Hematopoietic multipotent progenitor cell treated with erythropoietin and hydrocortisone succinate and interleukin-3 and kit ligand, for 17 days (in vitro differentiated cells): ENCODE measurements at places on chromosomes 7 and 10.

DNA sequence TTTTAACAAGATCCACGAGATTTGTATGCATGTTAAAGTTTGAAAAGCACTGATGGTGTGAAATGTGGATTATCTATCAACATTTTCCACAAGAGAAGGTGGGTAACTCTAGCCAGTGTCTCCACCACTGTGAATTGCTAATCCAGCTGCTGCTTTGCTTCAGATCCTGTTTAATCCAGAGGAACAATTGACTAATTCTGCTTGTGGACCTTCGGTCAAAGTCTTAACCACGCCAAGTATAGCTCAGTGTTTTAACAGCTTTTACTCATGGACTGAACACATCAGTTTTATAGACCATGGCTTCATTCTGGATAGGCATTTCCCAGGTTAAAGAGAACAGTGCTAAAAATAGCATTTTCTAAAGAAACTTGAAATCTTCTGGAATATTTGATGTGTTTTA lies 23.5 kb downstream of the ADK start:
- no peak for DNase-seq

- DNase-seq, result no peak
Measured at GRCh38 chr7:66181329-66181728, 23.8 kb upstream of the TPST1 start.

DNA sequence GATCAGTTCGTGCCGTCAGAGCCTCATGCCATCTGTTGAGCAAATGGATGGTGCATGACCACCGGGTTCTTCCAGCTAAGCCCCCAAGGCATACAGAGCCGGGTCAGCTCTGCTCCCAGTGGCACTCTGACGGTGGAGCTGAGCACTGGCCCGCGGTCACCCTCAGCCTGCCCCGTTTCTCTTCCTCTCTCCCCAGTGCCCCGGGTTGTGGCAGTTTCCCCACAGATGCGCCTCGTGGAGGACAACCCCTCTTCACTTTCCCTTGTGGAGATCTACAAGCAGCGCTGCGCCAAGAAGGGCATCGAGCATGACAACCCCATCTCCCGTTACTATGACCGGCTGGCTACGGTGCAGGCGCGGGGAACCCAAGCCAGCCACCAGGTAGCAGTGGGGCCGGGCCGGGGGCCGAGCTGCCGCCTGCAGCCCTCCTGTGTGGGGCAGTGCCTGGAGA lies 129.9 kb downstream of the TRRAP start:
- DNase-seq, result no peak

DNA sequence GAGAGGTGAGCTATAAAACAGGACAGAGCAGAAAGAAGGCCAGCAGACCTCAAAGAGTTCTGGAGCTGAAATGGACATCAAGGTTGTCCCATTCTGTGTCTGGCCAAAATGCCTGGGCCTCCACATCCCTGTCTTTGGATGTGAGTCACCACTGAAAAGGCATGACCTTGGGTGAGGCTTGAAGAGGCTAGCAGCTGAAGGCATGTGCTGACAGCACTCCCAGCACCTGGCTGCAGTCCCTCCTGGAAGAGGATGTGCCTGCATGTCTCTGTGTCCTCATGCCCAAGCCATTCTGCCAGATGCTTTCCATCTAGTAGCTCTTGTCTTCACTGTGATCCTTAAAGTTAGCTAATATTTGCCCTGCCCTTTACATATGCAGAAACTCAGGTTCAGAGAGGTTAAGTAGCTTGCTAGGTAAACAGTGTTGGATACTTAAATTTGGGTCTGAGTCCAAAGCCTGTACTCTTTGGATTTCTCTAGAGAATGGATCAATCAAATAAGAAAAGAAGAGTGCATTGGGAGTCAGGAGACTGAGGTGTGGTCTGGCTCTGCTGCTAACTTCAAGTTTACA lies 35.8 kb downstream of the HECW1 start:
- DNase-seq, result no peak

- DNase-seq, result no peak
Measured at GRCh38 chr7:83429493-83429892, 219.4 kb downstream of the SEMA3E start.

- DNase-seq, result no peak
Measured at GRCh38 chr7:24652251-24652939, 79.1 kb downstream of the PALS2 start.

- no peak for DNase-seq
Measured at GRCh38 chr10:28137907-28138880, 139.3 kb upstream of the ODAD2 start.

DNA sequence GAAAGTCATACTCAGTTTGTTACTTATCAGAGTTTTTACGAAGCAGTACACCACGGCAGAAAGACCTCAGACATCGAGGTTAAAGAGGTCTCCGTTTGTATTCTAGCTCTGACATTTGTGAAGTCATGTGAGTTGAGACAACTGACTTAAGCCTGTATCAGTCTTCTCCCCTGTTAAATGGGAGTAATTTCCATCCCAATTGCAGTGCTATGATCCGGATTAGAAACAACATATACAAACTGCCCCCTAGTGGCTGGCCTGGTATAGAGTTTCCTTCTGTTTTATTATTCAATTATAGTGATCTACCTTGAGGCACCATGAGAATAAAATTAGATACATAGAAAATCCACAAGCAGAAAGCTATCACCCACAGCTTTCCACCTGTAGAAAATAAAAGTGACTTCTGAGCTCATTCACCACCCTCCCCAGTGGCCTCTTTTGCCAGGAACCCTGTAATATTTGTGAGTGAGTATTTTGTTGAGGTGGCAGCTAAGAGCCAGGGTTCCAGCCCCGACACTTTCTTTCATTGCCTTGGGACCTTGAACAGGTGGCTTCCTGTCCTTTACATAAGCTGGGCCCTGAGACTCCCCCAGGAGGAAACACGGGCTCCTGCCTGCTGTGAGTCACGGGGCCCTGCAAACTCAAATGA lies 607.2 kb upstream of the MGMT start:
- peak; percentile 8 for DNase-seq

DNA sequence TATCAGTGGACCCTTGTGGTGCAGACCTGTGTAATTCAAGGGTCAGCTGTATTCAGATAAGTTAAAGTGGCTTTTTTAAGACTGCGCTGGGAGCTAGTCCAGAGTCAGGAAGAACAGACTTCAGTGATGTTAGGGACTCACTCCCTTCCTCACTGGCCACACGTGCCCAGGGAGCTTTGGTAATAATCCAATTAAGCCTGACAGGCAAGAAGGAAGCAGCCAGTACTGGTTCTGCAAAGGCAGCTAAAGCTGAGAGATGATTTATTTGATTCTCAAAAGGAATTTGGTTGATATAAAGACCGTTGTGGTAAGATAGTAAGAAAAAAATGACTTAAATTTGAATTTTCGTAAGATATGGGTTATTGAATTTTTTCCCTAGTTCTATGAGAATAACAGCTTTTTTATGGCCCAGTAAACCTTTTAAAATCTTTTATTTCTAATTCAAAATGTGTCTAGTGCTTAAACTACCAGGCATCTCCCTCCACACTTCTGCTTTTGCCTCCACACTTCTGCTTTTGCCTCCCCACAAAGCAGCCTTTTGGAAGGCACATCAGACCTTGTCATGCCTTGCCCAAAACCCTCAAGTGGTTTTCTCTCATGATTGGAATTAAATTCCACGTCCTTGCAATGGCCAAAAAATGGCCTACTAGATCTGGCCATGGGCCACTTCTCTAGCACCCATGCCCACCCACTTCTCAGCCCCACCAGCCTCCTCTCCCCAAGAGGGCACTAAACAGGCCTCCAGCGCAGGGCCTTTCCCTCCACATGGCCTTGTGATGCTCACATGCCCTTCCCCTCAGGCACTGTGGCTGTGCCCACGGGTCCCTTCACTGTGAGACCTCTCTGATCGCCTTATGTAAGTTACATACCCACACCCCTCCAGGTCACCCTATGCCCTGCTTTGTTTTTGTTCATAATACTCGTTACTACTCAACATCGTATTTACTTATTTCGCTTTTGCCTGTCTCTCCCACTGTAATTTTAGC lies 92.5 kb downstream of the POU6F2 start:
- no peak for DNase-seq

DNA sequence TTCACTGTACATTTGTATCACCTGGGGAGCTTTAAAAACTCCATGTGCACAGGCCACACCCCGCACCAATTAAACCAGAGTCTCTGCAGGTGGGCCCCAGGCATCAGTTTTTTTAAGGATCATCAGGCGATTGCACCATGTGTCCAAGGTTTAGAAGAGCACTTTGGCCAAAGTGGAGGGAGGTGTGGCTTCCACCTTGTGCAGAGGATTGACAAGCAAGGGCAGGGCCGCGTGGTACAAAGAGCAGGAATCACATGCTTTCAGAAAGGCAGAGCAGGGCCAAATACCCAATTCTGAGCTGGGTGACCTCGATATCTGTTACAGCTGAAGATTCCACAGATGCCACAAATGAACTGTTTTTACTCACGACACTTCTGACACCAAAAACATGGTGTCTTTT lies 52.4 kb downstream of the NOC3L start:
- DNase-seq, result no peak

DNA sequence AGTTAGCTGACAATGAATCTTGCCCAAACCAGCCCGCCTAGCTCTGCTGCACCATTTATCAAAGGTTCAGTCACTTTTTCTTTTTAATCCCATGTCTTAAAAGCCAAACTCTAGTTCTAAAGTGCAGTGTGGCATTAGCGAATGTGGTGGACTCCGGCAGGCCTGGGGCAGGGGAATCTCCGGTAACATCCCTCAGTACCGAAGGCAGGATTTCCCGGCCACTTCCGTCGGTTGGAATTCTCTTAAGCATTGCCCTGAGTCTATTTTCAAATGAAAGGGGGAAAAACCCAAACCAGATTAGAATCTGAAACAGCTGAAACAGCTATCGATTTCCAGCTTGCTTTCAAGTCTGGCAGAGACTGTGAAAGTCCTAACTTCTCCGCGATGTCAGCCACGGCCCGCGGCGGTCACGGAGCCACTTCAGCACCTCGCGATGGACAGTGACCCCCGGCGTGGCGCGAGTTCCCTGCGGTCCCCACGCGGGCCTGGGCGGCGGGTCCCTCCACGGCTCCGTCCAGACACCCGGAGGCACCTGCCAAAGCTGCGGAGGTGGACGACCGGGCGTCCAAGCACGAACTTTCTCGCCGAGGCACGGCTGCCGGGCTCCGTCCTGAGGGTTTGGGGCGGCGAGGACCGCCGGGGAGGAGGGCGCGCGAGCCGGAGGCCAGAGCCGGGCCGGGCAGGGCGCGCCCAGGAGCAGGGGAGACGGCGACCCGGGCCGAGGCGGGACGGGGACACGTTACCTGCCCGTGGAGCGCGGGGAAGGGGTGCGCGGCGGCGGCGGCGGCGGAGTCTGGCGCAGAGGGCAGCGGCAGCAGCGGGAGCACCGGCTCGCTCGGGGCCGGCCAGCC lies 745 bp downstream of the TCERG1L start:
- DNase-seq, result no peak

- no peak for DNase-seq
Measured at GRCh38 chr7:66304536-66304935, 99.4 kb downstream of the TPST1 start.

DNA sequence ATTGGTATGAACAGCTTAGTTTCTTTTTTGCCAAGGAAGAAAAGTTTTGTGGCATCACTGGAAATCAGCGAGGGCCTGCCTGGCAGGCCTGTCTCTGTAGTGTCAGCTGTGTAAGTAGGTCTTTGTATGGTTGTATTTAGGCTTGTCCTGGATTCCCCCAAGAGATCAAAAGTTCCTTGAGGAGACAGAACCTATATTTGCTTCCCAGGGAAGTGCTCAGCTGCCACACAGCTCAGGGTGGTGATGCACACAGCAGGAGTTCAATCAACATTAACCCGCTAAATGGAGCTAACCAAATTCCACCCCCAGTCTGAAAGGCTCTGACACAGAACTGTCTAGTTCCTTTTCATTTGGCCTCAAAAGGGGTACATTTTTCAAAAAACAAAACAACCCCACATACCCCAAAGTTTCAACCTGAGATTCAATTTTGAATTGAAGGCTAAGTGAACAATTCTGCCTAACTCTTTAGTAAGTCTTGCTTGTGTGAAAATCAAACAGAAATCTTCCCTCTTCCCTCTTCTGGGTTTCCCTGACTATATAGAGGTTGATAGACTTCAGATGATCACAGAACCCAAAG lies 124.4 kb downstream of the CLEC2L start:
- DNase-seq, result no peak

GRCh38 chr10:110733218-110733952 lies 89.2 kb downstream of the RBM20 start:
- no peak for DNase-seq

- no peak for DNase-seq
Measured at GRCh38 chr10:48784031-48784430, 99.4 kb downstream of the WDFY4 start.

GRCh38 chr10:78313636-78314035 lies 280.0 kb downstream of the RPS24 start:
- no peak for DNase-seq

- no peak for DNase-seq
Measured at GRCh38 chr10:70504521-70505358, 26.2 kb downstream of the PALD1 start.

DNA sequence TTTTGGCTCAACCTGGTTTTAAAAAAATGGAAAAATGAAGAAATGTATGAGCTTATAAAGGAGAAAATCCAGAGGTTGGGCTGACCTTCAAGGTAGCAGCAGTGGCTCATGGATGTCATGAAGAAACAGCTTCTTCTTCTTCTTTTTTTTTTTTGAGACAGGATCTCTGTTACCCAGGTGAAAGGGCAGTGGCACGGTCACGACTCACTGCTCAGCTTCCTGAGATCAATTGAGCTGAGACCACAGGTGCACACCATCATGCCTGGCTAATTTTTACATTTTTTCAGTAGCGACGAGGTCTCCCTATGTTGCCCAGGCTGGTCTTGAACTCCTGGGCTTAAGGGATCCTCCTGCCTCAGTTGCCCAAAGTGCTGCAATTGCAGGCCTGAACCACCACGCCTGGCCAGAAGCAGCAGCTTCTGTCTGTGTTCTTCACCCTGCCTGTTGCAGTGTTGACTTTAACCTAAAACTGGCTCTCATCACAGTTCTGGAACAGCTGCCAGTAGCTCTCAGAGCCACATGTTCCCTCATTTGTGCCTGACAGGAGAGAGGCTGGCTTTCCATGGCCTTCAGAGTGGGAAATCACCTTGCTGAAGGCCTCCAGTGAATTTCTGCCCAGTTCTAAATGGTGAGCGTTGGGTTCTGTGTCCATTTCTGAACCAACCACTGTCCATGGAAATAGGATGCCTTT lies 117.7 kb downstream of the PFKFB3 start:
- no peak for DNase-seq

DNA sequence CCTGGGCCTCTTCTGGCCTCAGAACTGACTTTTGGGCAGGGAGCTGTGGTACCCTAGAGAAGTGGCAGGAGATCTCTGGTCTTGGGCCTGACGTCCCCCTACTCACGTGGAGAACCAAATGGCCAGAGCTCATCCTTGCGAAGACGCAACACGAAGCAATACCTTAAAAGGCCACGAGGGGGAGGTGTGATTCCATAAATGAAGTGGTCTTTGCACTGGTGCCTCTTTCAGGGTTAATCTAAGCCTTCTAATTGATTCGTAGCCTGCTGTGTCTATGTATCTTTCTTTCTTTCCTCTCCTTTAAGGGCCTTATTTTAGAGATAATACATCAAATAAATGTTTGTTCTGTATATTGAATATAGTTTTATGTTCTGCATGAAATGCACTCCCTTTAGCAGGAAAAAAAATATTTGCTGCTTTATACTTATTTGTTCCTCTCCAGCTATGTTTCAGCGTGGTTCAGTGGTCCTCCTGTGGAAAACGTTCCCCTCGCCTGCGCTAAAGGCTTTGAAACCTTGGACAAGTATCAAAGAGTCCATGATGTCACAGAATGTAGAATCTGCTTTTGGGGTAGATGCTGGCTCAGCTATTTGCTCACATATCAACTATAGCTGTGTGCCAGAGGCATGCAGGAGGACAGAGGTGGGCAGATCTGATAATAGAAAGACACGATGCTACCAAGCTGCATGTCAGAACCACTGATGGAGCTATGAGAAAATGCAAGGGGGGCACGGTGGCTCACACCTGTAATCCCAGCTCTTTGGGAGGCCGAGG lies 41.0 kb downstream of the STRA8 start:
- peak; percentile 78 for DNase-seq
